ENCODE measurements at places on chromosomes 16 and 17.
A peak's percentile ranks its signal among the peaks of the same experiment; 100 is the strongest.

- DNase-seq = no peak
Measured at GRCh38 chr17:73641826-73642600, 2.2 kb downstream of the SDK2 start.

GRCh38 chr16:87956365-87957231 lies 5.4 kb downstream of the BANP start:
- peak; percentile 55 for DNase-seq

DNA sequence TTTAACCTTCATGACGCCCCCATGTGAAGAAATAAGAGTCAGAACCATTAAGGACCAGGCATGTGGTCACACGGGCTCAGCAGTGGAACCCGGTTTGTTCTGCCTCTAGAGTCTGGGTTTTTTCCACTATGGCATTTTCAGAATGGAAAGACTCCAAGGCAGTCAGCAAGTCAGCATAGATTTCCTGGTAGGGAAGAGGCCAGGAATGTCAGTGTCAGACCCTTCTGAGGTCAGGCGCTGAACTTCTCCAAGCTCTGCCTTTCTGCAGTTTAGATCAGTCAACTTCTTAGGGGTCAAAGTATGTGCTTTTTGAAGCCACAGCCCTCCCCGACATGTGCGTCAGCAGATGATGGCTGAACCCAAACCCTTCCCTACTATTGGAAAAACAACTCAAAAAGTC lies 3.9 kb downstream of the SSTR2 start:
- DNase-seq = no peak

DNA sequence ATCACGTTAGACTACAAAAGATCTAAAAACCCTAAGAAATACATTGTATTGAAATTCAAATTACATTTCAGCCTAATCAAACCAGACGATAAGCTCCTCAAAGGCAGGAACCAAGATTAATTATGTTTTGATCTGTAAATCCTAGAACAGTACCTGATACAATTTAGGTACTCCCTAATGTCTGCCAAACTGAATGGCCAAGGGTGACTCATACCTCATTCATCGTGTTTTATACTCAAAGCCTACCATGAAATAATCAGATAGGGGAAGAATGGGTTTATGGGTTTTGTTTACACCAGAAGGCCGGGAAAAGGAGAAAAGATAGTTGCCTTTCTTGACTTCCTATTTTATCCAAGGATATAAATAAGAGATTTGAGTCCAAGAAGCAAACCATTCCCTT lies 19.3 kb downstream of the MMD start:
- DNase-seq = no peak

DNA sequence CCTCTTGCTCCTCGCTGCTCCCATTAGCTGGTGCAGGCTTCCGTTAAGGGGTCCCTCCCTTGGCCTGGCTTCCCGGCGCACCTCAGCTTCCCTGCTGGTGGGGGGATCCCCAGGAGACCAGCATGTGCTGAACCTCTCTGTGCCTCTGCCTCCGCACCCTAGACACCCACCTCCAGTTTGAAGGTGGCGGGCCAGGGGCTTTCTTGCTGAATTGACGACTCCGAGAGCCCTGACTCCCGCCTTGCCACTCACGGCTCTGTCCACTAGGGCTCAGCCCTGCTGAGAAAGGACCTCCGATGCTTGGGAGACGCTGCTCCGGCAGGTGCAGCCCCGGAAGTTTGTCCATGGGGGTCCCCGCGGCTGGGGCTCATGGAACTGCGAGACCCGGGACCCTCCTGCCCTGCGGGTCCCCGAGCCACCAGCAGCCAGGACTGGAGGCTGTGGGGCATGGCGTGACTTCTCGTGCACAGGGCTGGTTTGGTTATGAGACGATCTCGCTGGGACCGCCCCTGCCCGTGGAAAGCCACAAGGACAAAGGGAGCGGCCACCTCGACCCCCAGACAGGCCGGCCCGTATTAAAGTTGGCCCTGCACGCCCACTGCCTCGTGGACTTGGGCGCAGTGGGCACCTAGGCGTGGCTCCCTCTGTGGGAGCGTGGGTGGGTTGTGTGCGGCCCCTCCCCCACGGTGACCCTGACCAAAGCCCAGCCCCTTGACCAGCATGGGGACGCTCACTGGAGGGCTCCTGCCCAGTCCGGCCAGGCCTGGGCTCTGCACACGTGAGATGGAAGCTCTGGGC lies 8.1 kb downstream of the CHMP6 start:
- no peak for DNase-seq

GRCh38 chr17:42247734-42248133 lies 28.5 kb downstream of the STAT5B start:
- DNase-seq = no peak

GRCh38 chr16:73418691-73419090 lies 370.8 kb upstream of the ZFHX3 start:
- no peak for DNase-seq

DNA sequence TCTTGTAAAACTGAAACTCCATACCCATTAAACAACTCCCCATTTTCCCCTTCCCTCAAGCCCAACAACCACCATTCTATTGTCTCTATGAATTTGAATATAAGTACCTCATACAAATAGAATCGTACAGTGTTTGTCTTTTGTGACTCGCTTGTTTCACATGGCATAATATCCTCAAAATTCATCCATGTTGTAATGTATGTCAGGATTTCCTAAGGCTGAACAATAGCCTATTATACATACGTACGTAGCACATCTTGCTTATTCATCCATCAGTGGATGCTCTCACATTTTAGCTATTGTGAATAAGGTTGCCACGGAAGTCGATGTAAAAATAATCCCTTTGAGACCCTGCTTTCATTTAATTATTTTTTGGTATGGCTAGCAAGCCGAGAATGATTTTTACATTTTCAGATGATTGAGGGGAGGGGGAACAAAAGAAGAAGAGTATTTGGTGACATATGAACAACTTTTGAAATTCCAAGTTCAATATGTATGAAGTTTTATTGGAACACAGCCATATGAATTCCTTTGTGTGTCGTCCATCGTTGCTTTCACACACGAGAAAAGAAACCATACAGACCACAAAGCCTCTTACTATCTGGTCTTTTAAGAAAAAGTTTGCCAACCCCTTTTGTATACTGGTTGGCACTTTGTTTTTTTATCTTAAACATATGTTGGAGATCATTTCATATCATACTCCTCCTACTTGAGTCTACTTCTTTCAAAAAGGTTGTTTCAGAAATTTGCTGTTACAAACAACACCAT lies 371.2 kb downstream of the NPIPA8 start:
- DNase-seq = no peak
